Glutamatergic neuron (in vitro differentiated cells): ENCODE measurements at places on chromosomes 5 and 9. TPM values are rescaled to one million over a fixed set of nuclear protein-coding genes. Genes with fewer than 3 reads are reported as not detected.

Gene TMEM252
- not detected for total RNA-seq

Gene PRRX2
- 2.3 TPM for total RNA-seq

Gene SPAAR
- total RNA-seq: not detected

Gene CARD9
- total RNA-seq: 4.1 TPM

Gene MOB3B
- total RNA-seq: 1.8 TPM

Gene TENT4A
- 23.7 TPM for total RNA-seq

Gene SLC4A9
- not detected for total RNA-seq

Gene KIF12
- total RNA-seq: 0.93 TPM

Gene CCDC183
- 20.0 TPM for total RNA-seq
